NCI-H2171 treated with DMSO at 0.1 percent for 48 hours (cell line): ENCODE measurements at places on chromosomes 12 and 14.

- peak; percentile 8 for DNase-seq
These were observed 256.9 kb downstream of the SYT1 start for GRCh38 chr12:79121486-79121885.

GRCh38 chr14:37579274-37579673 is 15.8 kb downstream of the FOXA1 start:
- DNase-seq = no peak

DNA sequence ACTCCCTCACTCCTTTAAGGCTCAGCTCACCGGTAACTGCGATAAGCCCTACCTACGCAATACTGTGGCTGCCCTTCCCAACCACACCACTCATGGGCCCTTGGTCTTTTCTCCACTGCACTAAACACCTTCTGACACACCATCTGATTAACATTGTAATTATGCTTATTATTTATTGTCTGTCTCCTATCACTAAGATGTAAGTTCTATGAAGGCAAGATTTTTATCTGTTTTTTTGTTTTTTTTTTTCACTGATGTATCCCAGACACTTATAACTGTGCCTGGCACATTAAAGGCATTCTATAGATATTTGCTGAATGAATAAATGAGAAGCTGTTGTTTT is 34.2 kb upstream of the PYGL start:
- DNase-seq = no peak

DNA sequence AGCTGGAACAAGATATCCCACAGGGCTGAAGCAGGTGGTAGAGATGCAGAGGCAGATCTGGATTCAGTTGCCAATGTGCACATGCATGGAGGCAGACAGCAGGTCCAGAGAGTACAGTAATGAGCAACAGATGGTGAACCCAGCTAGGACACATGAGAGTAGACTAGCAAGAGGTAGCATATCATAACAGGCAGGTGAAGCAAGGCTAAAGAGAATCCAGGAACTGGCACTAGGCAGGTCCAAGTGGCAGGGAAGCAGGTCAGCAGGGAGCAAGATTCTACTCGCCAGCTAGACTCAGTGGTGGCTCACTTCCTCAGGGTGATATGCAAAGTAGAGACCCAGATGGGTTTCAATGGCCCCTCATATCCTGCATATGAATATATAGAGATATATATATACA is 15.3 kb upstream of the MYF6 start:
- DNase-seq = peak; percentile 99

DNA sequence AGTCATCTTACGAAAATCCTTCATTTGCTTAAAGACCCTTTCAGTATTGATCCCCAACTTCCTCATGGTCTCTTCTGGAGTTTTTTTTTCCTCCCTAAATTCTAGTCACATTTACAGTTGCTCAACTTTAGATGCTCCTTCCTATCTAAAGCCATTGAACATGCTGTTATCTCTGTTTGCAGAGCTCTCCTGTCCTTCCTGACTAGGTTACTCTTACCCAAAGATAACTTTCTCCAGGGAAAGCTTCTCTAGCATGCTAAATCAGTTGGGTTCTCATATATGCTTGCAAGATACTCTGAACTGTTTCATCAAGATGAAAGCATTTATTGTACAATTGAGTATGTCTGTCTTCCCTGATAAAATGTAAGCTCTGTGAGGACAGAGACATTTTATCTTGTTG is 1.8 kb upstream of the RAB21 start:
- no peak for DNase-seq

DNA sequence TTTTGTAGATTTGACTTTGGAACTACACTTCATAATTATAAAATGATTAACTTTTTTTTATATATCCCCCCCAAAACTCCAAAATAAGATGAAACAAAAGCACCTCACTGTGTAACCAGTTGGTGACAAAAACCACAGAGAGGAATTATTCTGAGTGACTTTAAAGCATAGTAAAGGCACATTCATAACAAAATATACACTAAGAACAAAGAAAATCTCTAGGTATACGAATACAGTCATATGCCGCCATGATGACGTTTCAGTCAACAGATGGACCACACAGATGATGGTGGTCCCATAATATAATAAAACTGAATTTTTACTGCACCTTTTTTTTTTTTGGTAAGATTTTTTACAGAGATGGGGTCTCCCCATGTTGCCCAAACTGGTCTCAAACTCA is 70.7 kb downstream of the MED13L start:
- DNase-seq = no peak

DNA sequence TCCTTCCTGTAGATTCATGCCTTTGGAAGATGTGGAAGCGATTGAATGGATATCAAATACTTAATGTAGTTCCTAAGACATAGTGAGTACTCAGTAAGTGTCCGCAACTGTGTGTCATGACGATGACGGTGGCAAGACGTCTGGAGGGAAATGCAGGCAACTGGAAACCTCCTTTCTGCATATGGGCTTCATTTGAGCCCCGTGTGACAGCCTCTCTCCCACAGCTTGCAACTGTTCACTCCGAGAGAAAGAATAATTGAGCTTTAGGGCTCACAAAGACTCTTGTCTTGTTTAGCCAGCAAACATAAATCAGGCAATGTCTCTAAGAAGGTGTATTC is 6.9 kb downstream of the CFAP251 start:
- peak; percentile 52 for DNase-seq

DNA sequence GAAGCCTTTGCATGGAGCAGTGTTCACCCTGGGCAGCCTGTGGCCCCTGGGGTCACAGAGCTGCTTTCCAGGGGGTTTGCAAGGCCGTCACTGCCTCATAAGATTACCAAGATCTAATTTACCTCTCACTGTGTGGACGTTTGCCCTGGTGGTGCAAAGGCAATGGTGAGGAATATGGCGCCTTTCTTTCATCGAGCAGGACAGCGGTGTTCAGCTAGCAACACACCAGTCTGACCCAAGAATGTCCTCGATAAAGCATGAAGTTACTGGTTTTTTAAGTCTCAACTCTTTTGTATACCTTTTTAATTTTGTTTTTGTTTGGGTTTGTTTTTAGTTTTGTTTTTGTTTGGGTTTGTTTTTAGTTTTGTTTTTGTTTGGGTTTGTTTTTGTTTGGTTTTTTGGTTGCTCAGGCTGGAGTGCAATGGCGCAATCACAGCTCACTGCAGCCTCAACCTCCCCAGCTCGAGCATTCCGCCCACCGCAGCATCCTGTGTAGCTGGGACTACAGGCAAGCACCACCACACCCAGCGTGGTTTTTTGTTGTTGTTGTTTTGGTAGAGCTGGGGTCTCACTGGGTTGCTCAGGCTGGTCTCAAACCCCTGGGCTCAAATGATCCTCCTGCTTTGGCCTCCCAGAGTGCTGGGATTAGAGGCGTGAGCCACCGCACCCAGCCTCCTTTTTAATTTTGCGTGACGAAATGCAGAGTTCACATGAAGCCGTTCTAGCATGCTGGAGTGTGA is 57.9 kb downstream of the PPP2R5C start:
- no peak for DNase-seq

- DNase-seq = no peak
These were observed 113.1 kb upstream of the TMCC3 start for GRCh38 chr12:94763462-94763861.

GRCh38 chr12:54765652-54766051 is 88.7 kb upstream of the MUCL1 start:
- no peak for DNase-seq

DNA sequence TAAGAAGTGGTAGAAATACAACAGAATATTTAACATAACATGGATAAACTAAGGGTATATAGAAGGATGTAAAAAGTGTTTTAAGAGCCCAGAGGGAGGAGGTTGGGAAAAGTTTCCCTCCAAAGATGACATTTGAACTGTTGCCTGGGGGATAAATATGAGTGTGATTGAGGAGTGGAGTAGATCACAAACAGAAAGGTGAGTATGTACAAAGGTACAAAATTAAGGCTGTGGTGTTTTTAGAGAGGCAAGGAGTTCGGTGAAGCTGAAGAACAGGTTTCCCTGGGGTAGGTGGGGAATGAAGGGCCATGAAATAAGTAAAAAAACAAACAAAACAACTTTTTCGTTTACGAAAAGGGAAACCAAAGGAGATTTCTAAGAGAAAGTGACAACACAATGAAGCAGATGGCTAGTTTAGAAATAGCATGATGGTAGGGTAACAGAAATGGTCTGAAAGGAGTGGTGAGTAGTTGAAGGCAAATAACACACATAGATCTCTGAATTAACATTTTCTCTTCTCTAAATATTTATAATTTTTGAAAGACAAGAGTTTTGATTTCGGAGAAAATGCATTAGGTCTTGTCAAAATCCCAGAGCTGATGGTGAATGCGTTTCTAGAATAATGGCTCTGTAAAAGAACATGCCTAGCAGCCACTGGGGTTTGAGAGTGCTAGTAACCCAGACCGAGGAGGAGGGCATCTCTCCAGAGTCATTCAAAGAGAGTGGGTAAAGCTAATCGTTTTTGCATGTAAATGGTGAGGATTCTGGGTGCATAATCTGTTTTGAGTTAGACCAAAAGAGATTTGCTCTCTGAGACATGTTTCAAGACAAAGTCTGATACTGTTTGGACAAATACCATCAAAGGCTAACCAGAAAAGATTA is 240.4 kb upstream of the DCN start:
- no peak for DNase-seq

DNA sequence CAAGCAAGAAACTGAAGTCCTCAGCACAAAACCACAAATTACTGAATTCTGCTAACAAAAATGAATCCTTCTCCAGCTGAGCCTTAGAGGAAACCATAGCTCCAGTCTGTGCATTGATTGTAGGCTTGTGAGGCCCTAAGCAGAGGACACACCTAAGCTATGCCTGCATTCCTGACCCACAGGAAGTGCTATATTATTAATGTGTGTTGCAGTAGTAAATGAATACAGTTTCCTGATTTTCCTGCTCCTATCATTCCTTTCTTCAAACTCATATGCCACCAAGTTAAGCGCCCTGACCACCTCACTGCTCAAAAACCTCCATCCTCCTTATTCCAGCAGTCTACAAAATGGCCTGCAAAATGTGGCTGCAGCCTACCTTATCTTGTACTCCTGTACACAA is 151.9 kb upstream of the ABCD2 start:
- DNase-seq = no peak

GRCh38 chr12:20188930-20189653 is 179.2 kb upstream of the PDE3A start:
- no peak for DNase-seq

GRCh38 chr12:96099986-96100385 is 64.6 kb upstream of the LTA4H start:
- DNase-seq = no peak

DNA sequence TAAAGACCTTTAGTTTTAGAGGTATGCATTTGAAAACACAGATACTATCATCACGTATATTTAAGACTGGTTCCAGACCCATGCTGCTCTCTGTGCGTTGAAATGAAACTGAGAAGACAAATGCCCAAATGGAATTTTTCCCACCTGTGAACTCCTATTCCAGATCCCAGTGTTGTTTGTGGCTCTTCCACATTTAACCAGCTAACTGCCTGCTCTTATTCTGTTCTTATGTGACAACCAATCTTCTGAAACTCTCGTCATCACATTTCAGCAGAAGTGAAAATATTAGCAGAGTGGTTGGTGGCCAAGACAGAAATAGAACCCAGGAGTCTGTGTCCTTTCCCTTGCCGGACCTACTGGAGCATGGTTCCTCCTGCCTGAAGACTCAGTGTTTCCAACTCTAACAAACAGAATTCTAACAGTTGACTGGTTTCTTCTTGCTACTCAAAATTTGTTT is 460.2 kb downstream of the RAD51B start:
- no peak for DNase-seq

DNA sequence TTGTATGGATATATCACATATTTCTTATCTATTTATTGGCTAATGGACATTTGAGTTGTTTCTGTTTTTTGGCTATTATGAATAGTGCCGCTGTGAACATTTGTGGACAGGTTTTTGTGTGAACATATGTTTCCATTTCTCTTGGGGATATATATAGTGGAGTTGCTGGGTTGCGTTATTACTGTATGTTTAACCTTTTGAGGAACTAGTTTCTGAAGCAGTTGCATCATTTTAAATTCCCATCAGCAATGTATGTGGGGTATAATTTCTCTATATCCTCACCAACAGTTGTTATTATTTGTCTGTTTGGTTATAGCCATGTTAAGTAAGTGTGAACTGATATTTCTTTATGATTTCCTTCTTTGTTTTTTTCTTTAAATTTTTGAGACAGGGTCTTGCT is 10.7 kb downstream of the TCTN2 start:
- no peak for DNase-seq

GRCh38 chr12:56804169-56804568 is 41.0 kb downstream of the HSD17B6 start:
- no peak for DNase-seq

- peak; percentile 83 for DNase-seq
These were observed 18.5 kb upstream of the CD9 start for GRCh38 chr12:6181583-6182278.

GRCh38 chr12:64694130-64695040 is 64.8 kb downstream of the GNS start:
- peak; percentile 42 for DNase-seq

DNA sequence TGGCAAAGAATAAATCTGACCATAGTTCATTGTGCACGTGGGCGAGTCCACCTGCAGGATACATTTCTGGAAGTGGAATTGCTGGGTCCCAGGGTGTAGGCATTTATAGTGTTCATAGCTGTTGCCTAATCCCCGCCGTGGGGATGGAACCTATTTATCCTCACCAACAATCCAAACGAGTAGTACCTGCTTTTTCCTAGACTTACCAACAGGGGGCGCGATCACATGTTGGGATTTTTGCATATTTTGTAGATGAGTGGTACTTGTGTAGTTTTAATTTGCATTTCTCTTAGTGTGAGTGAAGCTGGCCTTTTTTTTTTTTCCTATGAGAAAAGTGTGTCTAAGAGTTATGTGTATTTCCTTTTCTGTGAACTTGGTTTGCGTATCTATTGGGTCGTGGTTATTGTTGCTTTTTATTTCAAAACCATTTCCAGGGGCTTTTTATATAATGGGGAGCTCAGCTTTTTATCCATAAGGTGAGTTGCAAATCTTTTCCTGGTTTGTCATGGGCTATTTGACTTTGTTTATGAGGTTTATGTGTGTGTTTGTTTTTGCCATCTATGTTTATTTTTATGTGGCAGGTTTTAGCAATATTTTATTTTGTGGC is 67.2 kb downstream of the CCDC92 start:
- DNase-seq = peak; percentile 14

- DNase-seq = peak; percentile 20
These were observed 73.5 kb upstream of the SAV1 start for GRCh38 chr14:50741567-50741966.

DNA sequence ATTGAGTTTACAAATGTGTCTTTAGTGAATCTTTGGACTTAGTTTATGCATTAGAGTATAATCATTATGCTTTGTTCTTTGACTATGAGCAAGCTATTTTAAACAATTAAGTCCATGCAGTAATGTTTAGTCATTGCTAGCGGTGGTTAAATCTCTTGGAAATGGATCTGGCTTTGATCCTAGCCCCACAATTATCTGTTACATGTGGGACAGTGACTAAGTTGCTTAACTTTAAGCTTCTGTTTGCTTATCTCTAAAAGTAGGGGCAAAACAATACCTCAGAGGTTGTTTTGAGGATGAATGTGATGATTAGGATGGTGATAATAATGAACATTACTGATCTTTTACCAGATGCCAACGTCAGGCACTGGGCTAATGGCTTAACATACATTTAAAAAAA is 124.2 kb downstream of the NPAS3 start:
- no peak for DNase-seq

- no peak for DNase-seq
These were observed 204.7 kb upstream of the PELI2 start for GRCh38 chr14:55913324-55914025.
